Thyroid gland (tissue), 4 donors: ENCODE measurements at places on chromosomes 13 and 19. TPM values are rescaled to one million over a fixed set of nuclear protein-coding genes. Genes with fewer than 3 reads are reported as not detected.

GRCh38 chr13:102002287-102002686, 399.6 kb downstream of the FGF14 start:
- H3K27me3 ChIP-seq: no peaks in the 10 kb centered on the region
- H3K27ac ChIP-seq: no peak overlapping the region
- DNase-seq: no peak

Gene GPC5
- total RNA-seq: 0.67 TPM

Gene ZNF544
- 103 TPM for total RNA-seq

Gene ZNF8
- 10.0 TPM for total RNA-seq
